Ovary (tissue), 10 donors: ENCODE measurements at places on chromosomes 1 and 21. TPM values are rescaled to one million over a fixed set of nuclear protein-coding genes. Genes with fewer than 3 reads are reported as not detected.
A peak's percentile ranks its signal among the peaks of the same experiment; 100 is the strongest.

- H3K36me3 ChIP-seq, result no peaks in the 10 kb centered on the region
- peaks cover 11% of the 10 kb centered on the region for H3K4me1 ChIP-seq
- H3K27ac ChIP-seq, result peak overlapping the region; percentile 68
- H3K4me3 ChIP-seq, result no peak overlapping the region
These were observed 54.1 kb downstream of the TOMM20 start for GRCh38 chr1:235074523-235075047.

GRCh38 chr1:115782571-115783281 lies 14.2 kb upstream of the CASQ2 start:
- H3K4me1 ChIP-seq, result no peaks in the 10 kb centered on the region
- no peak for DNase-seq
- H3K27me3 ChIP-seq, result no peaks in the 10 kb centered on the region

DNA sequence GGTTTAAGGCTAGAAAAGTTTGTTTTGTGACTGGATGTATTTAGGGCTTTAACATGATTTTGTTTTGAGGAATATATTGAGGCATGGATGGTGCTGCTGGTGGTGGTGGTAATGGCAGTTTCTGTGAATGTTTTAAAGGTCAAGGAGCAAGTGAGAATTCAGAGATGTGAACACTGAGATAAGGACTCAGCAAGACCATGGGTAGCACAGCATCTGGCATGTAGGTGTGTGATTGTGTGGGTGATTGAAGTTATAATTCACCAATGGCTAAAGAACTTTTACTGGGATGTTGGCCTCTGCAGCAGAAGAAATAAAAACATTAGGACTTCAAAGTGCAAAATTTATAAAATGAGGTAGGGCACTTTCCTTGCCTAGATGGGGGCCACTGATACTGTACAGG lies 65.9 kb downstream of the MACF1 start:
- peak overlapping the region; percentile 79 for H3K27ac ChIP-seq
- H3K4me3 ChIP-seq, result no peak overlapping the region
- H3K27me3 ChIP-seq, result no peaks in the 10 kb centered on the region
- no peaks in the 10 kb centered on the region for H3K36me3 ChIP-seq
- DNase-seq, result no peak
- H3K4me1 ChIP-seq, result peaks cover 20% of the 10 kb centered on the region

GRCh38 chr1:238675221-238675620 lies 711.1 kb upstream of the CHRM3 start:
- no peaks in the 10 kb centered on the region for H3K27me3 ChIP-seq
- H3K36me3 ChIP-seq, result no peaks in the 10 kb centered on the region
- H3K27ac ChIP-seq, result no peak overlapping the region
- no peaks in the 10 kb centered on the region for H3K4me1 ChIP-seq
- no peak overlapping the region for H3K4me3 ChIP-seq
- no peak for DNase-seq

- no peak overlapping the region for H3K4me3 ChIP-seq
- H3K27me3 ChIP-seq, result no peaks in the 10 kb centered on the region
- H3K36me3 ChIP-seq, result no peaks in the 10 kb centered on the region
- DNase-seq, result no peak
- no peaks in the 10 kb centered on the region for H3K4me1 ChIP-seq
- no peak overlapping the region for H3K27ac ChIP-seq
These were observed 6.3 kb upstream of the GOLT1A start for GRCh38 chr1:204219971-204220616.

- H3K36me3 ChIP-seq, result no peaks in the 10 kb centered on the region
- no peak overlapping the region for H3K4me3 ChIP-seq
- H3K27me3 ChIP-seq, result no peaks in the 10 kb centered on the region
- H3K27ac ChIP-seq, result no peak overlapping the region
- no peaks in the 10 kb centered on the region for H3K4me1 ChIP-seq
- no peak for DNase-seq
These were observed 10.9 kb upstream of the DPT start for GRCh38 chr1:168739908-168740307.

DNA sequence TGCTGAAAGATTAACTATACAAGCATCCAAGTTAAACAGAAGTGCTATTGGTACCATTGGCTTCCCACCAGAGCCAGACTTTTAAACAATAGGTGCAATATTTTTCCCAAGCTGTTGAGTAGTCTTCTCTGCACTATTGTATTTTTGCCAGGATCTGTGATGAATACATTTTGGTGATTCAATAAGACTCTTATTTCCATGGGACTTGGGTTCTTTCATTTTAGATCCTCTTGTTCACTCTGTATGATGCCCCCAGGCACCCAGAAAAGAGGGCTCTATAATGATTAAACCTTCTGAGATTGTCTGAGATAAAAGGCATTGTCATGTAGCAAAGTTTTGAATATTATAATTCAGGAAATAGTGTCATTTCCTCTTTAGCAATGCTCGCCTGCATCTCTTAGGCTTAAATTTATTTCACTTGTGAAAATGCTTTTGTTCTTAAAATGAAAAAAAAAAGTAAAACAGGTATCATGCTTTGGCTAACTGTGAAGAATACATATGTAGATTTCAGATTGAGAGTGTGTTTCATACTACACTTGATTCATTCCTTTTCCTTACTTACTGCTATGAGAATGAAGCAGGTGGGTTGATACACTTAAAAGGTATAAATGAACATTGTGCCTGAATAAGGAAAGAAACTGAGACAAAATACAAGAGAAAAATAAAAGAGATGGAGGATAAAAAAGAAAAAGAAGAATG lies 275.0 kb downstream of the HMCN1 start:
- H3K4me3 ChIP-seq, result no peak overlapping the region
- H3K4me1 ChIP-seq, result no peaks in the 10 kb centered on the region
- no peak overlapping the region for H3K27ac ChIP-seq
- no peaks in the 10 kb centered on the region for H3K36me3 ChIP-seq
- no peak for DNase-seq

GRCh38 chr1:236067854-236068454 lies 3.1 kb upstream of the NID1 start:
- no peak for DNase-seq
- H3K4me3 ChIP-seq, result peak overlapping the region; percentile 10
- H3K27me3 ChIP-seq, result no peaks in the 10 kb centered on the region
- peak overlapping the region; percentile 96 for H3K27ac ChIP-seq
- H3K4me1 ChIP-seq, result peaks cover 6% of the 10 kb centered on the region

GRCh38 chr1:215132156-215132555 lies 49.6 kb downstream of the KCNK2 start:
- no peaks in the 10 kb centered on the region for H3K36me3 ChIP-seq
- H3K27me3 ChIP-seq, result no peaks in the 10 kb centered on the region
- H3K4me3 ChIP-seq, result no peak overlapping the region
- no peaks in the 10 kb centered on the region for H3K4me1 ChIP-seq
- DNase-seq, result no peak
- no peak overlapping the region for H3K27ac ChIP-seq

DNA sequence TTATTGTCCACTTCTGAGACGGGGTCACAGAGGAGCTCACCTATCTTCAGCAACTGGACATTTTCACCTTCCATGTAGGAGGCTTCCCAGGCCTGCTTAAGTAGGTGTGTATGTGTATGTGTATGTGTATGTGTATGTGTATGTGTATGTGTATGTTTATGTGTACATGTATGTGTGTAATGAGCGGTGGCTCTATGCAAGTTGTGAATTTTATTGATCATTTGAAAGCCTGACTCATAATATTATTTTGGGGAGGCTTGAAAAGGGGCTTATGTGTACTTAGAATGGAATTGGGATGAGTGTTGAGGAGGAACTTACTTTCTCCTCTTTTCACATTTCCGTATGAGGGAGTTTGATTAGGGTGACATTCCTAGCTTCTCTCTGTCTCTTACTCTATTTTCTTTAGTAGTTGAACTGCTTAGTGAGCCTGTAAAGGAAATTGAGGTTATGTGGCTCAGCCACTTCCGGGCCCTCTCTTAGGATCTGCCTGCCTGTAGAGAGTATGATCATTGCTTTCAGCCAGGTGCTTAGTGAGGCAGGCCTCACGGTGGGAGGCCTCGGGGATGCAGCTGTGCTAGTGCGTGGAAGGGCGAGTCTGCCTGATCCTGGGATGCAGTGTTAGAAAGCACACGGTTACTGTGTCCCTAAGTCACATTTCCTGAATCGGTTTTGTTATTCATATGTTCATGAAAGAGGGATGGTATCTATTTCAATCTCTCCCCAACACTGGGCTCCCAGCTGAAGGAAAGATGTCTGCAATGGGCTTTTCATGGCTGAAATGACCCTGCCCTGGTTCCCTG lies 61.0 kb downstream of the IER5 start:
- no peak for DNase-seq
- peaks cover 9% of the 10 kb centered on the region for H3K4me1 ChIP-seq
- no peaks in the 10 kb centered on the region for H3K27me3 ChIP-seq
- H3K4me3 ChIP-seq, result no peak overlapping the region
- no peaks in the 10 kb centered on the region for H3K36me3 ChIP-seq

DNA sequence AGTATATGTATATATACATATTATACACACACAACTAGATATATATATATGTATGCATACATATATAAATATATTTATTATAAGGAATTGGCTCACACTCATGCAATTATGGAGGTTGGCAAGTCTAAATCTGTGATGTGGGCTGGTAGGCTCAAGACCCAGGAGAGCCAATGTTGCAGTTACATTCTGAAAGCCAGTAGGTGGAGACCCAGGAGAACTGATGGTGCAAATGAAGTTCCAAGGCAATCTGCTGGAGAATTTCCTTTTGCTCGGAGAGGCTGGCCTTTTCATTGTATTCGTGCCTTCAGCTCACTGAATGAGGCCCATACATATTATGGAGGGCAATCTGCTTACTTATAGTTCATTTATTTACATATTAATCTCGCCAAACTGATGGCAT lies 9.4 kb downstream of the IVL start:
- H3K4me1 ChIP-seq, result no peaks in the 10 kb centered on the region
- H3K27ac ChIP-seq, result no peak overlapping the region
- H3K27me3 ChIP-seq, result no peaks in the 10 kb centered on the region
- no peak overlapping the region for H3K4me3 ChIP-seq
- no peaks in the 10 kb centered on the region for H3K36me3 ChIP-seq

- no peak for DNase-seq
- no peaks in the 10 kb centered on the region for H3K27me3 ChIP-seq
- H3K4me3 ChIP-seq, result no peak overlapping the region
- no peaks in the 10 kb centered on the region for H3K36me3 ChIP-seq
These were observed 91.2 kb downstream of the USH2A start for GRCh38 chr1:216332003-216332402.

- H3K27ac ChIP-seq, result no peak overlapping the region
- H3K4me3 ChIP-seq, result no peak overlapping the region
- H3K36me3 ChIP-seq, result no peaks in the 10 kb centered on the region
- no peaks in the 10 kb centered on the region for H3K27me3 ChIP-seq
- peaks cover 6% of the 10 kb centered on the region for H3K4me1 ChIP-seq
These were observed 15.9 kb downstream of the PLEKHA6 start for GRCh38 chr1:204343802-204344201.

- H3K4me1 ChIP-seq, result no peaks in the 10 kb centered on the region
- H3K27me3 ChIP-seq, result peaks cover 3% of the 10 kb centered on the region
- no peak overlapping the region for H3K27ac ChIP-seq
- H3K4me3 ChIP-seq, result no peak overlapping the region
- no peak for DNase-seq
These were observed 245.0 kb upstream of the OLFM3 start for GRCh38 chr1:102241431-102242338.

CTSE gene
- not detected for total RNA-seq

MACF1 gene
- total RNA-seq, result 269 TPM

SPRR3 gene
- not detected for total RNA-seq

CNTN2 gene
- total RNA-seq, result 0.13 TPM

DLGAP3 gene
- 0.13 TPM for total RNA-seq

OR2T11 gene
- not detected for total RNA-seq
